Inflammatory macrophage treated with lipopolysaccharide for 1 hour (primary cell): ENCODE measurements at places on chromosomes 1 and 21.

DNA sequence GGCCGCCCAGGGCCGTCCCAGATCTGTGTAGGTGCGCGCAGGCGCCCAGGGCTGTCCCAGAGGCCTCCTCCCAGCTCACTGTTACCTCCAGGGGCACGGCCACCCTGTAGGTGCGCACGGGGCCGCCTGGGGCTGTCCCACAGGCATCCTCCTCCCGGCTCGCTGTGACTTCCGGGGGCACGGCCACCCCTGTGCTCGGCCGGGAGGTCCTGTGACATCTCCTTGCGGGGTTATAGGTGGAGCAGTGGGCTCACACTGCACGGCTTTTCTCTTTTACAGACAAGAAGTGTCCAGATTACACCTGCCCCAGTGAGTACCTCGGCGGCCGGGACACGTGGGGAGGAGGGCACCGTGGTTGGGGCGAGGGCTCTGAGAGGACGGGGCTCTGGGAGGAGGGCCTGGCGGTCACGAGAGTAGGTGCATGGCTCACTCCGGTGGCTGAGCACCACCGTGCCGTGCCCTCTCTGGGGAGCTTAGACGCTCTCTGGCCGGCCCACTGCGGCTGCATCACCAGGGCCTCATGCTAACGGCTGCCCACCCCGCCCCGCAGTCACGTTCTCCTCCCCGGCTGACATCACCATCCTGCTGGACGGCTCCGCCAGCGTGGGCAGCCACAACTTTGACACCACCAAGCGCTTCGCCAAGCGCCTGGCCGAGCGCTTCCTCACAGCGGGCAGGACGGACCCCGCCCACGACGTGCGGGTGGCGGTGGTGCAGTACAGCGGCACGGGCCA, 21.4 kb downstream of the COL6A1 start:
- DNase-seq: no peak

- no peak for DNase-seq
These were observed 30.3 kb downstream of the SPATA17 start for GRCh38 chr1:217661407-217661806.

DNA sequence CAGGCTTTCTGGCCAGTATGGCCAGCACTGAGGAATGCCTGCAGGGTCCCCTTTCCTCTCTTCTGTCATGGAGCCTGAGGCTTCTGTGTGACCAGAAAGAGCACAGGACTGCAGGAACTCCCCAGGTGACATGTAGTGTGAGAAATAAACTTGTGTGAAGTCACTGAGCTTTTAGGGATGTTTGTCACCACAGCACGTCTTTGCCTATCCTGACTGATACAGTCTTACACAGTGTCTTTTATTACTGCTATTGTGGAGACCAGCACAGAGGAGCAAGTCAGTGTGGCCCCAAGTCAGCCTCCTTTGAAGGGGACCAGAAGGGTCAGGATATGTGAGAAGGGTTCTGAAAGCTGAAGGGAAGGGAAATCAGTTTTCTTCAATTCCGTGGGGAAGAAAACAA, 102.5 kb downstream of the LAMC2 start:
- no peak for DNase-seq

- DNase-seq: no peak
These were observed 2.6 kb downstream of the USP24 start for GRCh38 chr1:55212349-55213150.
